ENCODE measurements at places on chromosomes 7 and 10. TPM values are rescaled to one million over a fixed set of nuclear protein-coding genes. Genes with fewer than 3 reads are reported as not detected.

TEX36 gene
- not detected for total RNA-seq

PHKG1 gene
- total RNA-seq = 2.7 TPM

WDFY4 gene
- 3.8 TPM for total RNA-seq

IRF5 gene
- 20.5 TPM for total RNA-seq

MSMB gene
- not detected for total RNA-seq

GRCh38 chr7:79317728-79318127 lies 135.7 kb downstream of the MAGI2 start:
- no peaks in the 10 kb centered on the region for H3K4me1 ChIP-seq
- no peak overlapping the region for H3K4me3 ChIP-seq
- DNase-seq = no peak
- no peaks in the 10 kb centered on the region for H3K36me3 ChIP-seq
- H3K27ac ChIP-seq = no peak overlapping the region
- no peaks in the 10 kb centered on the region for H3K27me3 ChIP-seq

DNA sequence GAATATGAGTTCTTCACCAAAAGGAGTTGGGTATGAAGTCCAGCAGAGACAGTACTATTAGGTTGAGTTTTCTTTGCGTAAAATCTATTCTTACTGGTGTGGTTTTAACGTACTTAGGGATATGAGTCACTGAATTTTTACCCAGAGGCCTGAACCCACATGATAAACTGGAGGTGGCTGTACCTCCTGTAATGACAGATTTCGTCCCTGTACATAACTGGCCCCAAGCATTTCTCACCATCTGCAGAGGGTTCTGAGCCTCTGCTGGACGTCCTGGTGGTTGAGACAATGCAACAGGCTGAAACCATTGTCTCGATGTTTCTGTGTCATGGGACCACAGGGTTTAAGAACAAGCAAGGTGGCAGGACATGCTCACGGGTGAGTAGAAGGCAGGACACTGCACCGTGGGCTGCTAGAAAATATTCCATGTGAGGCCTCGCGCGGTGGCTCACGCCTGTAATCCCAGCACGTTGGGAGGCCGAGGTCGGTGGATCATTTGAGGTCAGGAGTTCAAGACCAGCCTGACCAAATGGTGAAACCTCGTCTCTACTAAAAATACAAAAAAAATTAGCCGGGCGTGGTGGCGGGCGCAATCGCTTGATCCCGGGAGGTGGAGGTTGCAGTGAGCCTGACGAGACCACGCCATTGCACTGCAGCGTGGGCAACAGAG lies 233.9 kb downstream of the DNAJB6 start:
- no peak for DNase-seq
- H3K4me1 ChIP-seq = no peaks in the 10 kb centered on the region
- no peak overlapping the region for H3K4me3 ChIP-seq
- no peaks in the 10 kb centered on the region for H3K36me3 ChIP-seq

- H3K27ac ChIP-seq = peak overlapping the region; percentile 92
- DNase-seq = no peak
- H3K4me1 ChIP-seq = peaks cover 34% of the 10 kb centered on the region
Measured at GRCh38 chr10:110829721-110830410, 41.9 kb upstream of the PDCD4 start.

DNA sequence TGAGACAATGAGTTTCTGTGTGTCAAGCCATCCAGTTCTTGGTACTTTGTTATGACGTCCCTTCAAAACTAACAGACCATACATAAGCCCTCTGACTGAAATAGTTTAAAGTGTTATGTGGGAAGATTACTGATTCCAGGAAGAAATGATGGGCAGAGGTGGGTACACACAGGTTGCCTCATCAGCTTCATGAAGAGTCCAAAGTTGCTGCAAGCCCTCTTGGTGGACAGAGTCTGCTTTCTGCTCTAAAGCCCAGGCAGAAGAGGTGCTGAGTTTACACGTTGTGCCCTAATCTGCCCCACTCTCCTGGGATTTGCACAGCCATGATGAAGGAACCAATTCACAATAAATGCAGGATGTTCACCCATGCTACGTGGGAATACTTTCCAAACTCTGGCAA lies 187.4 kb downstream of the PARD3 start:
- no peaks in the 10 kb centered on the region for H3K27me3 ChIP-seq
- no peaks in the 10 kb centered on the region for H3K4me1 ChIP-seq
- H3K27ac ChIP-seq = no peak overlapping the region
- no peak overlapping the region for H3K4me3 ChIP-seq

DNA sequence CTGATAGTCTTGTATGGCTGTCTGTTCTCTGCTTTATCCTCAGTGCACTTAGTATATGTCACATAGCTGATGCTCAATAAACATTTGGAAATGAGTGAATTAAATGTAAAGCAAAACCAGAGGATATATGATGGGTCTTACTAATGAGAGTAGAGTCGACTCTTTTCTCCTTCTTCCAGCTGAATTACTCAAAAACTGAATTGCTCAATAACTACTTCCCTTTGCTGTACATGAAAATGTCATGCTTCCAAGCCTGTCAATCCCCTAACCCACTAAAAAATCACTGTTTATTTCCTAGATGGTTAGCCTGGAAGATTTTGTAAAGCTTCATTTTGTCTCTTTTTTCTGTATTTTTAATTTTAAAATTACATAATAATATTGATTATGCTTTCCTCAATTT lies 88.0 kb downstream of the OR13A1 start:
- H3K27ac ChIP-seq = no peak overlapping the region
- DNase-seq = no peak
- no peaks in the 10 kb centered on the region for H3K4me1 ChIP-seq
- H3K4me3 ChIP-seq = no peak overlapping the region

DNA sequence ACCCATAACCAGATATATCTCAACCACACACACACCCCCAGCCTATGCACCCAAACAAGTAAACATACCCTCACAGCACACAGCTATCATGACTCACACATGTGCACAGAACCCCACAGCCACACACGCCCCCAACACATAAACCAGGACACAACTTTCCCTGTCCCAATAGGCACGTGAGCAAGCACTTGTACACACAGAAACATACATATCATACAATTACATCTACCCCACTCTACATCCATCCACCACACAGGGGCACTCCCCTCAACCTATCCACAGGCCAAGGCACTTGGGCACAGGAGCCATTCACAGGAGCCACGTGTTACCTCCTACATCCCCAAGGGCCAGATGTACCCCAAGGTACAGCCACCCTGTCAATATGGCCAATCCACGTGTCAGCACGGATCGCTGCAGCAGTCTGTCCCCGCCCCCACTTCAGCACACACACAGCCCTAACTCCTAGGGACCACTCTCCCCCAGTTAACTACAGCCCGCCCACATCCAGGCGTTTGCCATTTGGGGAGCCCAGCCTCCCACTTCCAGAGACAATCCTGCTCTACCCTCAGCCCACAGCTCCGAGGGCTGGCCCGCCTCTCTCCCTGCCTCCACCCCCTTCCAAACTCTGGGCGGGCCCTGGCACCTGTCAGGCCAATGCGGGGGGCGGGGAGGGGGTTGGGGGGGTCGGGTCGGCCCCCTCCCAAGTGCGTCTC lies 163.5 kb downstream of the SH3PXD2A start:
- H3K4me1 ChIP-seq = peaks cover 79% of the 10 kb centered on the region
- DNase-seq = no peak

GRCh38 chr10:98107644-98108430 lies 26.6 kb upstream of the R3HCC1L start:
- no peak for DNase-seq
- H3K27ac ChIP-seq = no peak overlapping the region
- H3K27me3 ChIP-seq = no peaks in the 10 kb centered on the region
- no peaks in the 10 kb centered on the region for H3K36me3 ChIP-seq
- H3K4me3 ChIP-seq = no peak overlapping the region
- H3K4me1 ChIP-seq = no peaks in the 10 kb centered on the region

DNA sequence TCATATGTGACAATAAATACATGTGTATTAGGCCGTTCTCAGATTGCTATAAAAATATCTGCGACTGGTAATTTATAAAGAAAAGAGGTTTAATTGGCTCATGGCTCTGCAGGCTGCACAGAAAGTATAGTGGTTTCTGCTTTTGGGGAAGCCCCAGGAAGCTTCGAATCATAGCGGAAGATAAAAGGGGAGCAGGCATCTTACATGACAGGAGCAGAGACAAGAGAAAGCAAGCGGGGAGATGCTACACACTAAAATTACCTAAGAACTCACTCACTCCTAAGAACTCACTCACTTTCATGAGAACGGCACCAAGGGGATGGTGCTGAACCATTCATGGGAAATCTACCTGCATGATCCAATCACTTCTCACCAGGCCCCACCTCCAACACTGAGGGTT lies 284.9 kb downstream of the OTUD1 start:
- no peaks in the 10 kb centered on the region for H3K27me3 ChIP-seq
- no peak for DNase-seq
- no peak overlapping the region for H3K4me3 ChIP-seq
- H3K36me3 ChIP-seq = no peaks in the 10 kb centered on the region
- H3K4me1 ChIP-seq = no peaks in the 10 kb centered on the region

DNA sequence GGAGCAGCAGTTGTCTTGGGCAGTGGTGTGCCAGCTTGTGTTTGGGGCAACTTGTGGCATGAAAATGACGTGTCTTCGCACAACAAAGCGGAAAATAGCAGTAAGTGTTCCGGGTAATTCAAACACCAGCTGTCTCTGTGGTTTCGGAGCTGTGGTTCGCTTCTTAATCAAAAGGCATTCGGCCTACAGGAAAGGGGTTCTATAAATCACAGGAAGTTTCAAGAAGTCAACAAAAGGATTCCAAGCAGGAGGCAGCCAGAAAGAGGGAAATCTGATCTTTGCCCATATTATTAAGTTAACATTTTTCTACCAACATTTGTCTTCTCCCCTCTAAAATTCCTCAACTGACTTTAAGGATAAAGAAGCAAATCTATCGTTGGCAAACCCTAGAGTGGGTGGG lies 353.4 kb downstream of the FGFR2 start:
- no peak for DNase-seq
- H3K4me1 ChIP-seq = peaks cover 2% of the 10 kb centered on the region
- H3K36me3 ChIP-seq = no peaks in the 10 kb centered on the region
- no peak overlapping the region for H3K4me3 ChIP-seq

DNA sequence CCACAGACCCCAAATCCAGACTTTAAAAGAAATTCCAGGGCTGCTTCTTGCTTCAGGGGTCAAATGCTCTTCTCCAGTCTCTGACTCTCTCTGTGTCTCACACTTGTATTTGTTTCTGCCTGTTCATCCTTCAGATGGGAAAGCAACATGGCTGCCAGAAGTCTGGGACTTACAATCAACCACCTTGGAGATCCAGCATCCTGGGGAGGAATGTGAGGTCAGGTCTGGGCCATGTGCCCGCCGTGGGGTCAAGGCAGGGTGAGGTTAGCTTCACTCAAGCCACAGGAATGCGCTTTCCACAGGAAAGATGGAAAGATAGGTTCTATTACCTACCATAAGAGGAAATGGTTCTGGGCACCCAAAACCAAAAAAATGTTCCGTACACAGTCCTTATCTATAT lies 34.3 kb upstream of the NPVF start:
- DNase-seq = no peak
- H3K36me3 ChIP-seq = no peaks in the 10 kb centered on the region
- no peaks in the 10 kb centered on the region for H3K27me3 ChIP-seq
- H3K27ac ChIP-seq = no peak overlapping the region
- peaks cover 10% of the 10 kb centered on the region for H3K4me1 ChIP-seq

DNA sequence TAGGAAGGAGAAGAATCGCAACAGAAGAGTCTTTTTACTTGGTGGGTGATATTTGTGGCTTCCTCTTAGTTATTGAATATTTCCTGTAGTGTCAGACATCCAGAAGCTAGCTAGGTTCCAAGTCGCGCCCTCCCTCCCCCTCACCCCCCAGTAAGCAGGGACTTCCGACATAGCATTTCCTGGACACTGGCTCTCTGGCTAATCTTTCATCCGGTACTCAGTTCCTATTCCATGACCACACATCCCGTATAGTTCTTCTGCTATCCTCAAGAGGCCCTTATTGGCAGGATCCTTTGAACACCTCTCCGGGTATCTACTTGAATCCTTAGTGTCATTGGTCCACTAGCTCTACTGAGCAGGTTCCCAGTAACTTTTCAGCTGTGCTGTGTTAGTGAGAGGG lies 167.8 kb downstream of the HDAC9 start:
- H3K27me3 ChIP-seq = no peaks in the 10 kb centered on the region
- DNase-seq = no peak
- H3K27ac ChIP-seq = no peak overlapping the region
- H3K36me3 ChIP-seq = no peaks in the 10 kb centered on the region

- no peak overlapping the region for H3K4me3 ChIP-seq
- no peaks in the 10 kb centered on the region for H3K27me3 ChIP-seq
- peaks cover 5% of the 10 kb centered on the region for H3K4me1 ChIP-seq
- no peak for DNase-seq
- no peaks in the 10 kb centered on the region for H3K36me3 ChIP-seq
- no peak overlapping the region for H3K27ac ChIP-seq
Measured at GRCh38 chr10:27446091-27446918, 57.8 kb upstream of the RAB18 start.

DNA sequence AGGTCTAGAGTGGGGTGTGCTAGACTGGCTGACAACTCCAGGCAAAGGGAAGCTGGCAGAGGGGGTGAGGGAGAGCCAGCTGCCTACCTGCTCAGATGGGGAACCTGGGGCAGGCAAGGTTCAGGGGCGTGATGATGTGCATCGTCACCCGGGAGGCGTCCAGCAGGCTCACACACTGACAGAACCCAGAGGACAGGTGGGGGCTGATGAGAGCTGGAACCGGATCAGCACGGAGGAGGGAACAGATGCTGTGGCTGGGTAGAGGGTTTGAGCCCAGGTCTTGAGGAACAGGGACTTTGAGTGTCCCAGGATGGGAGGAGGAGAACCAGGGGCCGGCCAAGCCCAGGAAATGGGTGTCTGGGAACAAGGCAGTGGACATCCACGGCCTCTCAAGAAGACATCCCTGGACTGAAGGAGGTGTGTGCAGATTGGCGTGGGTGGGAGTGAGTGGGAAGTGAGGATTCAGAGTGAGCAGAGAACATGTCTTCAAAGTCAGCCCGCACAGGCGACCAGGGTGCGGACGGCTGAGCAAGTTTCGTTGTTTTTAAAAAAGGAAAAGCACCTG lies 3.9 kb downstream of the RASGEF1A start:
- peaks cover 15% of the 10 kb centered on the region for H3K27me3 ChIP-seq
- no peak for DNase-seq
- no peak overlapping the region for H3K27ac ChIP-seq
- H3K4me1 ChIP-seq = no peaks in the 10 kb centered on the region

- H3K4me3 ChIP-seq = no peak overlapping the region
- DNase-seq = no peak
- H3K4me1 ChIP-seq = peaks cover 7% of the 10 kb centered on the region
- no peaks in the 10 kb centered on the region for H3K36me3 ChIP-seq
- no peak overlapping the region for H3K27ac ChIP-seq
Measured at GRCh38 chr7:155752756-155753445, 59.4 kb downstream of the SHH start.
